ENCODE measurements at places on chromosomes 12 and 14. TPM values are rescaled to one million over a fixed set of nuclear protein-coding genes. Genes with fewer than 3 reads are reported as not detected.

GRCh38 chr12:131773582-131774221, 54.5 kb upstream of the MMP17 start:
- no peaks in the 10 kb centered on the region for H3K27me3 ChIP-seq
- H3K36me3 ChIP-seq = peaks cover 6% of the 10 kb centered on the region
- H3K27ac ChIP-seq = no peak overlapping the region
- H3K4me3 ChIP-seq = no peak overlapping the region
- DNase-seq = no peak
- H3K4me1 ChIP-seq = no peaks in the 10 kb centered on the region

Gene SNX6
- 95.1 TPM for total RNA-seq

- peak; percentile 5 for DNase-seq
- no peaks in the 10 kb centered on the region for H3K36me3 ChIP-seq
- no peak overlapping the region for H3K4me3 ChIP-seq
- no peaks in the 10 kb centered on the region for H3K4me1 ChIP-seq
- H3K27me3 ChIP-seq = peaks cover 4% of the 10 kb centered on the region
Observed at GRCh38 chr12:56931474-56931978, 2.7 kb downstream of the SDR9C7 start.

Gene ANKRD33
- 0.95 TPM for total RNA-seq

- no peaks in the 10 kb centered on the region for H3K4me1 ChIP-seq
- H3K36me3 ChIP-seq = no peaks in the 10 kb centered on the region
- peaks cover 53% of the 10 kb centered on the region for H3K27me3 ChIP-seq
- no peak overlapping the region for H3K4me3 ChIP-seq
- DNase-seq = no peak
- H3K27ac ChIP-seq = no peak overlapping the region
Observed at GRCh38 chr14:25052385-25052784, 2.4 kb upstream of the STXBP6 start.

Gene EGLN3
- 0.14 TPM for total RNA-seq

DNA sequence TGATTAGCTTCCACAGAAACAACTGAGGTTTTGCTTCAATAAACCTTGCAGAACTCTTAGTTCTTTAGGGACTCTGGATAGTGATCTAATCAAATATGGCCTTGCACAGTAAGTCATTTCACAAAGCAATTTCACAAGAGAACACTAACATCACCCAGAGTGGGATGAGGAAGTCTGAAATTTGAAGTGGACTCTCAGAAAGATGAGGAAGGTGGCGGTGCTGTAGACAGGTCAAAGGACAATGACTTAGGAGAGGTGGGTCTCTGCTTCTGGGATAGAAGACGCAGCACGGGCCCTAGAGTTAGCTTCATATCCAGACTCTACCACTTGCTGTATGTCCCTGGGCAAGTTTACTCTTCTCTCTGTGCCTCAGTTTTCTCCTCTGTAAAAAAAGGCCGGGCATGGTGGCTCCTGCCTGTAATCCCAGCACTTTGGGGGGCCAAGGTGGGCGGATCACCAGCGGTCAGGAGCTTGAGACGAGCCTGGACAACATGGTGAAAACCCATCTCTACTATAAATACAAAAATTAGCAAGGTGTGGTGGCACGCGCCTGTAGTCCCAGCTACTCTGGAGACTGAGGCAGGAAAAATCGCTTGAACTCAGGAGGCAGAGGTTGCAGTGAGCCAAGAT, 18.9 kb downstream of the FOS start:
- H3K36me3 ChIP-seq = no peaks in the 10 kb centered on the region
- H3K4me3 ChIP-seq = no peak overlapping the region
- no peak for DNase-seq
- H3K27me3 ChIP-seq = no peaks in the 10 kb centered on the region

- no peaks in the 10 kb centered on the region for H3K36me3 ChIP-seq
- no peak overlapping the region for H3K27ac ChIP-seq
- H3K4me3 ChIP-seq = no peak overlapping the region
- no peak for DNase-seq
Observed at GRCh38 chr12:14261096-14261495, 104.4 kb upstream of the ATF7IP start.

- no peaks in the 10 kb centered on the region for H3K4me1 ChIP-seq
- no peak for DNase-seq
- H3K4me3 ChIP-seq = no peak within 1 kb of the TSS
- H3K27me3 ChIP-seq = peaks cover 16% of the 10 kb centered on the region
- no peaks in the 10 kb centered on the region for H3K36me3 ChIP-seq
- H3K27ac ChIP-seq = no peak within 1 kb of the TSS
Observed at GRCh38 chr14:20435582-20436362, at the start of gene KLHL33. KLHL33 (minus strand) TSS chr14:20436166; CDS start chr14:20435811, 355 bp downstream.

Gene MYF5
- not detected for total RNA-seq

DNA sequence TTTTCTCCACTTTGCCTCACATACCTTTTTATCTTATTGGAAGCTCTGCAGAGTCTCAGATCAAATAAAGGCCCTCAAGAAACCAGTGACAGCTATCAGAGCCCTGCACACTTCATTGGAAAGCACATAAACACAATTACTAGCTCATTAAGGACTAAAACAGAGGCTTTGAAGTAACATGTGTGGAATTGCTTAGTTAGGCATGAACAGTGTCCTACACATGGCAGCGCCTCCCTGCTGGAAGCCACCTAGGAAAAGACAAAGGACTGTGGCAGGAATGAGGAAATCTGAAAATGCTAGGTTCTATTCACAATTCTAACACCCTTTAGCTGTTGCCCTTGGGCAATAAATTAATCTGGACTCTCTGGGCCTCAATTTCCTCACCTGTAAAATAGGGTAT, 89.4 kb downstream of the SUDS3 start:
- no peak overlapping the region for H3K27ac ChIP-seq
- no peaks in the 10 kb centered on the region for H3K36me3 ChIP-seq
- no peak for DNase-seq
- no peaks in the 10 kb centered on the region for H3K4me1 ChIP-seq
- H3K27me3 ChIP-seq = no peaks in the 10 kb centered on the region
- H3K4me3 ChIP-seq = no peak overlapping the region

DNA sequence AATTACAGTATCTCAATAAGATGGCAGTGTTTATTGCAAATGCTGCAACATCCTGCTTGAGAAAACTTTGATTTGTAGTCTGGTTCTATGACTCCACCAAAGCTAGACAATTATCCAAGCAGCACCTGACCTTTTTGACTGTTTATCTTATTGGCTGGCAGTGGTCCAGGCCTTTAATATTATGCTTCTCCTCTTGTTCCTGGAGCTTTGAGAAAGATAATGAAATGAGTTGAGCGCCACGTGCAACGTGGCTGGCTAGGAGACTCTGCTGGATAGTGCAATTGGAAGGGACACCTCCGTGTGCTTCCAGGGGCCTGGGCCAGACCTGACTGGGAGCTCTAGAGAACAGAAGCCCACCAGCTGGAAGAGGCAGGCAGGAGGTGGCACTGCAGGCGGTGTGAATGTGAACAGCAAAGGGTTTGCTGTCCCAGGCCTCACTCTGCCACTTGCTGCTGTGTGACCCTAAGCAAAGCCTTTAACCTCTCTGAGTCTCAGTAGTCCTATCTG, 349.3 kb downstream of the CACNA1C start:
- no peaks in the 10 kb centered on the region for H3K27me3 ChIP-seq
- H3K36me3 ChIP-seq = no peaks in the 10 kb centered on the region
- no peaks in the 10 kb centered on the region for H3K4me1 ChIP-seq
- no peak overlapping the region for H3K27ac ChIP-seq

DNA sequence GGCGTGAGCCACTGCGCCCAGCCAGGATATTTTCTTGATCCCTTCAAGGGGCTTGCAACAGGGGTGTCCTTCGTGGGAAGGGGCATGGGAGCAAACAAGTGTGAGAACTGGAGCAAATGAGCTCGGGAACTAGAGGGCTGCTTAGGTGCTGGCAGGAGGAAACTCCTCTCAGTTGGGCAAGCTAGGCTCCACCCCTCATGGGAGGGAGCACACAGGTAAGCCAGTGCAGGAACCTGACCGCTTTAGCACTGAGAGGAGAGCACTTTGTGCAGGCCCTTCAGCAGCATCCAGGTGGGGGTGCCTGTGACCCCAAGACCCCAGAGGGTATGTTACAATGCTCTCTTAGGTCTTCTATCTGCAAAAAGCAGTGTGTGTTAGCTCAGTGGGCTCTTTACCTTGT, 755.4 kb upstream of the MDGA2 start:
- no peaks in the 10 kb centered on the region for H3K4me1 ChIP-seq
- H3K4me3 ChIP-seq = no peak overlapping the region
- no peaks in the 10 kb centered on the region for H3K36me3 ChIP-seq
- no peak for DNase-seq
- no peak overlapping the region for H3K27ac ChIP-seq

- no peak for DNase-seq
- no peaks in the 10 kb centered on the region for H3K4me1 ChIP-seq
- H3K27ac ChIP-seq = no peak overlapping the region
- no peak overlapping the region for H3K4me3 ChIP-seq
- H3K27me3 ChIP-seq = no peaks in the 10 kb centered on the region
- no peaks in the 10 kb centered on the region for H3K36me3 ChIP-seq
Observed at GRCh38 chr12:28107679-28108078, 82.6 kb upstream of the CCDC91 start.

DNA sequence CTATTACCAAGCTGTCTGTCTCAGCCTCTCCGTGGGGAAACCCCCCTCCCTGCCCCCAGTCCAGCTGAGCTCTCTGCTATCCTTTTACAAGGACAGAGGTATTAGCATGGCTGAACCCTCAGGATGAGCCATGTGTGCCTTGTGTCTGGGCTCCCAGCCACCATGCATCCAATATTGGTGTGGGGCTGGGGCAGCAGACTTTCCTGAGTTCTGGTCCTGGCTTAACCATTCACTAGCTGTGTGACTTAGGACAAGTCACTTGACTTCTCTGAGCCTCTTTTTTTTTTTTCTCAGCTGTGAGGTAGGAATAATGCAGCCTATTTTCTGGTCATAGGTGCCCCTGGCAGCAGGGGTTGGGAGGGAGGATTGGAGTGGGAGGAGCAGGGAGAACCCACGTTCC, 17.1 kb upstream of the CYP46A1 start:
- H3K27ac ChIP-seq = no peak overlapping the region
- no peak overlapping the region for H3K4me3 ChIP-seq
- DNase-seq = no peak
- no peaks in the 10 kb centered on the region for H3K4me1 ChIP-seq
- no peaks in the 10 kb centered on the region for H3K27me3 ChIP-seq
- H3K36me3 ChIP-seq = no peaks in the 10 kb centered on the region

DNA sequence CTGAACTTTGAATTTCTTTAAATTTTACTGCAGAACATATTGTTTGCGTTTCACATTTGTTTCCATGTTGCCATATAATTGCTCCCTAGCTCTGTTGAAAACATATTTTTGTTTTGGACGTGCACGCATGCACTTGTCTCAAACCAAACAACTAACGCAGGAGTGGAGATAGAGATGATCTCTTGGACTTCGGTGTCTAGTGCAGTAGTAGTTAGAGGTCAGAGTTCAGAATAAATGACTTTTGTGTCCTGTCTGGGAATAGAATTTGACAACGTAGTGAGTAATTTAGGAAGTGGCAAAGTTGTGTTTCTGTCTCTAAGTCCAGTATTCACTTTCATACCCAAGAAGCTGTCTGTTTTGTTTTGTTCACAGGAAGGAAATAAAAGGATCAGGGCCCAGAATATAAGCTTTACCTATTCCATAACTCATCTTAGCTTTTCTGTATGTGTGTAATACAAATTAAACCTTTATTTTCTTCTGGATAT, 173.8 kb downstream of the AEBP2 start:
- H3K4me1 ChIP-seq = peaks cover 6% of the 10 kb centered on the region
- DNase-seq = peak; percentile 31
- H3K27me3 ChIP-seq = no peaks in the 10 kb centered on the region
- H3K36me3 ChIP-seq = no peaks in the 10 kb centered on the region

Gene PUS1
- 47.9 TPM for total RNA-seq

Gene SLC6A12
- not detected for total RNA-seq

Gene BCL2L14
- total RNA-seq = not detected

Gene HOXC12
- not detected for total RNA-seq

GRCh38 chr12:121217761-121218160, 7.8 kb downstream of the P2RX4 start:
- peaks cover 15% of the 10 kb centered on the region for H3K4me1 ChIP-seq
- H3K36me3 ChIP-seq = no peaks in the 10 kb centered on the region
- no peak for DNase-seq
- no peak overlapping the region for H3K27ac ChIP-seq
- no peaks in the 10 kb centered on the region for H3K27me3 ChIP-seq

GRCh38 chr14:30450631-30451545, 108.1 kb upstream of the G2E3 start:
- no peaks in the 10 kb centered on the region for H3K4me1 ChIP-seq
- H3K27me3 ChIP-seq = no peaks in the 10 kb centered on the region
- no peak overlapping the region for H3K4me3 ChIP-seq
- no peak for DNase-seq

Gene CLEC4D
- total RNA-seq = not detected

- H3K36me3 ChIP-seq = no peaks in the 10 kb centered on the region
- no peak overlapping the region for H3K4me3 ChIP-seq
- H3K27me3 ChIP-seq = no peaks in the 10 kb centered on the region
Observed at GRCh38 chr14:99728981-99729451, 44.9 kb downstream of the CYP46A1 start.

Gene ITGA7
- total RNA-seq = 1.0 TPM

DNA sequence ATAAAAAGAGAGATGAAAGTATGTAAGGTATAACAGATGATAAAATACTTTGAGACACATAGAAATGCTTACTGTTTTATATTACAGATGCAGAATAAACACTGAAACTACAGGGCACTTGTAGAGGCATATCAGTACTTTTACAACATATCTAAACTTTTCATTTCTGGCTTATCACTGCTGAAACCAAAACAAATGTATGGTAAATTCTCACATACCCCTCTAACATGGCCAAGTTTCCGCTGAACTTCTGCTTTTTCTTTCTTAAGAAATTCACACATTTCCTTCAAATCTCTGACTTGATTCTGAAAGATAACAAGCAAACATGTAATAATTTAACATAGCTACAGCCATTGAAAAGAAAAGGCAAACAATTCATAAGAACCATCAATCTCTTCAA, 33.3 kb upstream of the C12orf50 start:
- no peak overlapping the region for H3K4me3 ChIP-seq
- H3K36me3 ChIP-seq = peaks cover 2% of the 10 kb centered on the region
- no peaks in the 10 kb centered on the region for H3K27me3 ChIP-seq
- no peak overlapping the region for H3K27ac ChIP-seq

- no peak overlapping the region for H3K4me3 ChIP-seq
- no peaks in the 10 kb centered on the region for H3K36me3 ChIP-seq
- H3K27me3 ChIP-seq = no peaks in the 10 kb centered on the region
Observed at GRCh38 chr12:76556368-76556767, 3.2 kb downstream of the OSBPL8 start.

DNA sequence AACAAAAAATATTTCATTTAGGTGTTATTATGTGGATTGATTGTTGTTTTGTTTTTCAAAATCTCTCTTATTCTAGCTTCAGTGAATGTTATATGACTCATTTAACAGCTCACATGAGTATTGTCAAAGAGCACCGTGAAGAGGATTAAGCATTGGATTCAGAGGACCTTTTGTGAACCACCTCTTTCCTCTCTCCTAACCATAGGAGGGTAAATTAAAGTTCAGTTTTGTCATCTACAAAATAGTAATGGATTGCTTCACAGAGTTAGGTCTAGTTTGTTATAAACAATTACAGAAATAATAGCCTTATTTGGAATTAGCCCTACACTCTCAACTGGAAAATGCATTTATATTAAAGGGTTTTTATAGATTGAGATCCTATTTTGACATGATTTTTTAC, 962 bp upstream of the KERA start:
- H3K36me3 ChIP-seq = no peaks in the 10 kb centered on the region
- no peak overlapping the region for H3K4me3 ChIP-seq
- no peak overlapping the region for H3K27ac ChIP-seq
- DNase-seq = no peak

Gene ASIC1
- 0.55 TPM for total RNA-seq

Gene SMOC1
- 0.78 TPM for total RNA-seq

Measured in endothelial cell of umbilical vein (primary cell).